ENCODE measurements at places on chromosomes 11 and 22. TPM values are rescaled to one million over a fixed set of nuclear protein-coding genes. Genes with fewer than 3 reads are reported as not detected.

Gene DEUP1
- not detected for total RNA-seq

Gene SAA1
- total RNA-seq = not detected

Gene RAB3IL1
- 1.1 TPM for total RNA-seq

Gene POU2AF3
- not detected for total RNA-seq

Gene GRIK4
- total RNA-seq = 0.32 TPM

Gene CSNK1E
- total RNA-seq = 84.5 TPM

Gene KCNQ1OT1
- total RNA-seq = 0.65 TPM

Gene CASP5
- total RNA-seq = not detected

Gene MUC5B
- total RNA-seq = not detected

Data from epithelial cell of umbilical artery (primary cell).